ENCODE measurements at places on chromosomes 11 and 22.

DNA sequence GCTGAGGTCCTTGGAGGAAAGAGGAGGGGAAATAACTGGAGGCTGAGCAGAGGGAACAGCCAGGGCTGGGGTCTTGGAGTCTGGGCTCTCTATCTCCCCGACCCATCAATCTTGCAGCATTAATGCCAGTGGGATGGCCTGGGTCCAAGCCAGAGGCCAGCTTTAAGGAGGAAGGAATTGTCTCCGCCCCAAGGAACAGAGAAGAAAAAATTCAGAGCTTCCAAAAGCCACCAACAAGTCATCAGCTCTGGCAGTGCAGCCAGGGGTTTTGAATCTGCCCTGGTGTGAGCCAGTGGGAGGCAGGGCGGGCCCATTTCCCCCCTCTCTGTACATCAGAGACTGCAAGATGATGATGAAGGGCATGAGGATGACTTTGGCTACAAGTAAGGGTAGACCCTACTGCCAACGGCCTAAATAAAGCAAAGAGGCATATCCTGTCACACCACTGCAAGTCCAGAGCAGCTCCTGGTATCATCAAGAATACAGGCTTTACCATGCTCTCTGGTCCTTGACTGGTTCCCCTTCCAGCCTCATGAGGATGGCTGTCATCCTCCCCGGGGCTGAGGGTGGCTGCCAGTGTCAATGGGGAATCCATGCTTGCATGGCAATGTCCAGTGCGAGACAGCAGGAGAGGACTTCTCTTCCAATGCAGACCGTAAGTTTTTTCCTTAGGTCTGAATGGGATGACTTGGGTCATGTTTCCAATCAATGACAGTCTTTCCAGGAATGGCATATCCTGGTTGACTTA is 34.4 kb downstream of the LRRC32 start:
- no peak for DNase-seq

- DNase-seq = peak; percentile 81
These were observed 38.1 kb upstream of the LINC01488 start for GRCh38 chr11:69443138-69443967.

GRCh38 chr11:77113382-77114088 is 10.9 kb downstream of the OMP start:
- DNase-seq = peak; percentile 24

GRCh38 chr22:27494785-27495184 is 306.8 kb downstream of the MN1 start:
- DNase-seq = no peak

GRCh38 chr22:31588970-31589675 is 72.9 kb downstream of the PISD start:
- no peak for DNase-seq

- no peak for DNase-seq
These were observed 6.7 kb downstream of the JOSD1 start for GRCh38 chr22:38694049-38694448.

GRCh38 chr11:57071829-57072228 is 83.1 kb downstream of the OR5AK2 start:
- DNase-seq = no peak

DNA sequence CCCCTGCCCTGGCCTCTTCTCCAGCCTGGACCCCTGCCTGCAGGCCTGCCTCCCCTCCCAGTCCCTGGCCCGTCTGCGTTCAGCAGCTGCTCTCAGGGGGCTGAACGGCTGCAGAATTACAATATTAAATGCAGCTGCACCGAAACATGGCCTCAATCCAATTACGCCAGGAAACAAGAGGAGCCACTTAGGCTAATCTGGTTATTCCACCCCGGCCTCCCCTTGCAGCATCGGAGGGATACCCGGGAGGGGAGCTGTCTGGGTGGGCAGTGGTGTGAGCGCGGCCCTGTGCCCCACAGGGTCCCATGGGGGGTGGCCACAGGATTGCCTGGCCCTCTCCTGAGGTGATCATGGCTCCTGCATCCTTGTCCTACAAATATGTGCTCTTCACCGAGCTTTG is 42.6 kb downstream of the FLRT1 start:
- DNase-seq = no peak

DNA sequence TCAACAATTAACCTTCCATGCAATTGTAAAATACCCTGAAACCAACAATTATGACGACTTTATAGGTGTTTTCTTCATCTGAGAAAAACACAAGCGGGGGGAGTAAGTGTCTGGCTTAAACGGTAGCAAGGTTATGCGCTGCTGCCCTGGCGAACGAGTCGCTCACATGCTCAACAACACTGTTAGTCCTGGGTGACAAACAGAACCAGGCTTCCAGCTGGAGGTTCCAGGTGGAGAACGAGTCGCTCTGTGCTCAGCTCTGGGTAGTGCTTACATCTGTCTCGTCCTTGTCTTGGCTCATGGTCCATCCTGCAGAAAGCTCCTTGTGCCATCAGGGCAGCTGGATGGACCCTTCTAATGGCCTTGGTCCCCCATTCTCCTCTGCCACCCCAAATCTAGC is 48.2 kb downstream of the PC start:
- DNase-seq = no peak

DNA sequence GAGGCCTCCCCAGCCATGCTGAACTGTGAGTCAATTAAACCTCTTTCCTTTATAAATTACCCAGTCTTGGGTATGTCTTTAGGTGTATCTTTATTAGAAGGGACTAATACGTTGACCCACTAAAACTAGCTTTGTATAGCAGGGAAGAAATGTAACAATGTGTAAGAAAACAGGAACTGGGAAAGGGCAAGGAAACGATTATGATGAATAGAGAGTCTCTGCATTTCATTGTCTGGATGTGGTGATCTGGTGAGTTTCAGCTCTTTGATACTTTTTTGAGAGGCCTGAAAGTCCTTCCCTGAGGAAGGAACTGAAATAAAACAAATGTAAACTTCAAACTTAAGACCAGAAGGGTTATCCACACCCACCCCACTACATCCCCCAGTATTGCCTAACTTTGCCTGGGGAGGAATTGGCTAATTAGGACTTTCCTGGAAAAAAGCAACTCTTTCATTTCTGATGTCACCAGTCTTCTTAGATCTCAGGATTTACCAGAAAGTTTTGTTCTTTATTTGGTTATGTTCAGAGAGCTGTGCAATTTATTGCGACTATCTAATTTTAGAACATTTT is 119.0 kb downstream of the LDLRAD3 start:
- no peak for DNase-seq

GRCh38 chr11:102513869-102514268 is 16.7 kb downstream of the MMP7 start:
- no peak for DNase-seq

DNA sequence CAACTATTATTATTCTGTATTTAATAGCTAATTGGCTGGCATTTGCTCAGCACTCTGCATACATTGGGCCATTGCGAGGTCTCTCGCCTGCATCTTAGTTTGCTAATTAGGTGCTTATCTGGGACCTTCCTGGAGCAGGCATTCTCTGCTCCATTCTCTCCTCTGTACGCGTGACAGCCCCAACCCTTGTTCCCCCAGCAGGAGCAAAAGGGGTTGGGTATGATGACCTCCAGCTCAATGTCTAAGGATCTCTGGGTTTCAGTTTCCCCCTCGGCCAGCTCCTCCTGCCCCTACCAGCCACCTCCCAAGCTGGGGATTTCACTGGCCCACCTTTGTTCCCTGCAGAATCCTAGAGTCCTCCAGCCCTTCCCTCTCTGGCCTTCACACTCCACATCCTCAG is 9.7 kb upstream of the LGALS2 start:
- DNase-seq = no peak

- no peak for DNase-seq
These were observed 29.6 kb downstream of the TOM1 start for GRCh38 chr22:35329114-35329847.

DNA sequence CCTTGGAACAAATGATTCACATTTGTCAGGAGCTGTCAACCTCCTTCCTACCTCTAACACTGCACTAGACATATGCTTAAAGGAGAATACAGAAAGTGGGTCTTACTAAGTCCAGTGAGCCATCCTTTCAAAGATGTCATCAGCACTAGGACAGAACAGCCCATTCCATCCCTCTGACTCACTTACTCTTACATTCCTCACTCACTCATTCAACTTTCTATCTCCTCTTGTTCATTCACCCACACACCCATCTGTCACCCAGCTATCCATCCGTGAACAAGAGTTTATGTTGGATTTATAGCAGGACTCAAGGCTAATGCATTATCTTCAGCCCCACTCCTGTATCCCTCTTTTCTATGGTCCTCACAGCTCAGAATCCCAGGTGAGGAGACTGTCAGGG is 9.1 kb downstream of the INSC start:
- no peak for DNase-seq

DNA sequence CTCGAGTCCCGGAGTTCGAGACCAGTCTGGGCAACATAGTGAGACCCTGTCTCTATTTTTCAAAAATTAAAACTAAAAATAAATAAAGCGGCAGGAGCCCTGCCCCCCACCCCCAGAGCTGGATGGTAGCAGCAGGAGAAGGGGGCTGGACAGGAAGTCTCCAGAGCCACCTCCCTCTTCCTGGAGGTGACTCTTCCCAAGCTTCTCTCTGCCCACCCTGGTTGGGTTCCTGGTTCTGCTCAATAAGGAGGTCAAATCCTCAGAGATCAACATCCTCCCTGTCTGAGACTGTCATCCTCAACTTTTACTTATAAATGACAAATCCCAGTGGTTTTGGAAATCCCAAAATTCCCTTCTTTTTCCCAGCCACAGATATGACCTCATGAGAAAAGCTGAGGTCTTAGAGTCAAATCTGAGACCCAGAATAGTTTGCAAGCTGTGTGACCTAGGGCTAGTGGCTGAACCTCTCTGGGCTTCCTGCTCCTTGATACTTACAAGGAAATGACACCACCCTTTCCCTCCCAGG is 987 bp downstream of the C1QTNF6 start:
- no peak for DNase-seq

GRCh38 chr11:125344846-125345420 is 151.1 kb downstream of the FEZ1 start:
- no peak for DNase-seq

DNA sequence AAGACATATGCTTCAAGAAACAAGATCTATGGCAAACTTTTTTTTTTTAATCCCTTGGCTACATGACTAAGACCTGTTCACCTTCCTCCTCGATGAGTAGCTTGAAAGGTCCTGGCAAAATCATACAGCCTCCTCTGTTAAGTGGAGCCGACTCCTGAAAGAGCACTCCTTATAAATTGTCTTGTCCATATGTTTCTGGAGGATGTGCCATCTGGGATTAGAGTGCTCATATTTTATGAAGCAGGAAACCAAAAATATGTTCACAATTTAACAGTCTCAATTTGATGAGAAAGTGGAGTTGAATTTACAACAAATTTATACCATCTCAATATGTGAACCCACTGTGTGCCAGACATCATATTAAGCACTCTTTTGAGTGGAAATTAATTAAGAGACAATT is 912.1 kb upstream of the FAT3 start:
- no peak for DNase-seq

GRCh38 chr22:41480397-41480735 is 11.4 kb downstream of the ACO2 start:
- DNase-seq = no peak

GRCh38 chr11:13927481-13927880 is 35.0 kb upstream of the SPON1 start:
- no peak for DNase-seq

DNA sequence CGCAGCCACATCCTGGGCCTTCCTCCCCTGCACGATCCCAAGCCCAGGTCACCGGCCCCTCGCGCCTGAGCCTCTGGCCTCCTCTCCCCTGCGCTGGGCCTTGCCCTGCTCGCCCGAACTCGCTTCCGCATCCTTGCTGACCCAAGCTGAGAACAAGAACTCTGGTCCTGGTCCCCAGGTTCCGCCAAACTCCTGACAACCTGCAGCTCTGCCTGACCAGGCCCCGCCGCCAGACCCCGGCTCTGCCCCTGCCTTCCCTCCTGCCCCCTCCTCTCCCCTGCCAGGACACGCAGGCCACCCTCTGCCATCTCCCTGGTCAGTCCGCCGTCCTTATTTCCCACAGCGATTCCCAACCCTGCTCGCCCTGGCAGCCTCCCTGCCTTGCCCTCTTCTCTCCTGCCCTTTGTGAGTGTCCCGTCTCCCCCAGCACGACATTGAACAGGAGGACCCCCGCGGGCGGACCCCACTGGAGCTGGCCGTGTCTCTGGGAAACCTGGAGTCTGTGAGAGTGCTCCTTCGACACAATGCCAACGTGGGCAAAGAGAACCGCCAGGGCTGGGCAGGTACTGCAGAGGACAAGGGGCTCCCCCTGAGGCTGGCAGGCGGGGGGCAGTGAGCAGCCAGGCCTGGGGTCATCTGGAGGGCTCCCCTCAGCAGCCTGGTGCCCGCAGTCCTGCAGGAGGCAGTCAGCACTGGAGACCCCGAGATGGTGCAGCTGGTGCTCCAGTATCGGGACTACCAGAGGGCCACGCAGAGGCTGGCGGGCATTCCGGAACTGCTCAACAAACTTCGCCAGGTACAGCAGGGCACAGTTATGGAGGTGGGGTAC is 762 bp downstream of the ANKRD13D start:
- no peak for DNase-seq

DNA sequence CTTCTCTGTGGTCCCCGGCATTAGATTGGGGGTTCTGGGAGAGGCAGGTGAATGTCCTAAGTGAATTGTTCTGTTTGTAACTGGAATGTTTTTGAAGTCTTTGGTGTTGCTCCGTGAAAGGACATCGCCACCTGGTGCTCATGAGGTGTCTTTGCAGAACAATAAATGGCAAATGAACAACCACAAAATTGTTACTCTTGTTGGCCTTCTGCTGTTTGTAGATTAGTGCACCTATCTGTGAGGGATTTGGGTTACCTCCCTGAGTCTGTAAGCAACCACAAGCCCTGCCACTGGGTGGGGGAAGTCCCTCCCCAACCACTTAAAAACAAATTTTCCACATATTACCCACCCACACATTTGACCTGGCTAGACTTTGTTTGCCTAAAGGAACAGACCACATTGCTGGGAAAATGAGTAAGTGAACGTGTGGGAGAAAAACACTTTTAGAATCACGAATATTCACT is 4.7 kb downstream of the MPEG1 start:
- peak; percentile 69 for DNase-seq

DNA sequence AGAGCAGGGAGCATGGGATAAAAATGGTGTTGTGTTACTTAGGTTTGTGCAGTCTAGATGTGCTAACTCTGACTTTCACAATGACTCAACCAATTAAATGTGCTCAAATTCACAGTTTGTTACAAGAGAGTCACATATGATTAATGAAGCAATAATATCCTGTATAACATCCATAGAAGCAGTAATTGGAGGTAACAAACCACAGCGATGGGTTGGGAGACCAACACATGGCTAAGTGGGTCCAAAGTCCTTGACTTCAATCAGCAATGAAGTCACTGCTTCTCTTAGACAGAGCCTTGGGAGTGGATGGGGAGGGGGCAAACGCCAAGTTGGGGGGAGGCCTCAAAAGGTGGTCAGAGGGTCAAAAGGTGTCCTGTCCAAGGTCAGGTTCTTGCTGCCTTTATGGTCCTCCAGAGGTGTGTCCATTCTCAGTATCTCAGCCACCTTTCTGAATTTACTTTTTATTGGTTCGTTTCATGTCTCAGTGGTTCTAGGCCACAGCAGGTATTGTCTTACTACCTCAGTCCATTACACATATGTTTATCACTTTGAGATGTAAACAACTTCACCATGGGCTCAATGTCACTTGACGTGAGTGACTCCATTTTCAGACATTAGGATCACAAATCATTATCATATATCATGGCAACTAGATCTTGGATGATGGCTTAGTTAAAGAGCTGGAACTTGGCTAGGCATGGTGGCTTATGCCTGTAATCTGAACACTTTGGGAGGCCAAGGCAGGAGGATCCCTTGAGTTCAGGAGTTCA is 32.4 kb downstream of the SLN start:
- DNase-seq = no peak

GRCh38 chr11:30458541-30458940 is 127.6 kb downstream of the MPPED2 start:
- DNase-seq = no peak
